Gastrocnemius medialis (tissue), 4 donors: ENCODE measurements at places on chromosomes 4 and X. TPM values are rescaled to one million over a fixed set of nuclear protein-coding genes. Genes with fewer than 3 reads are reported as not detected.

- no peaks in the 10 kb centered on the region for H3K36me3 ChIP-seq
- H3K4me1 ChIP-seq: peaks cover 6% of the 10 kb centered on the region
- no peaks in the 10 kb centered on the region for H3K27me3 ChIP-seq
- H3K4me3 ChIP-seq: no peak overlapping the region
These were observed 44.7 kb upstream of the ARHGAP24 start for GRCh38 chr4:85430226-85430625.

GRCh38 chr4:164304101-164304639 is 449.8 kb upstream of the SMIM31 start:
- H3K27me3 ChIP-seq: no peaks in the 10 kb centered on the region
- no peaks in the 10 kb centered on the region for H3K4me1 ChIP-seq
- no peak overlapping the region for H3K4me3 ChIP-seq
- no peak overlapping the region for H3K27ac ChIP-seq
- H3K36me3 ChIP-seq: no peaks in the 10 kb centered on the region

The PORCN gene
- total RNA-seq: 13.1 TPM

The GABRQ gene
- total RNA-seq: not detected

DNA sequence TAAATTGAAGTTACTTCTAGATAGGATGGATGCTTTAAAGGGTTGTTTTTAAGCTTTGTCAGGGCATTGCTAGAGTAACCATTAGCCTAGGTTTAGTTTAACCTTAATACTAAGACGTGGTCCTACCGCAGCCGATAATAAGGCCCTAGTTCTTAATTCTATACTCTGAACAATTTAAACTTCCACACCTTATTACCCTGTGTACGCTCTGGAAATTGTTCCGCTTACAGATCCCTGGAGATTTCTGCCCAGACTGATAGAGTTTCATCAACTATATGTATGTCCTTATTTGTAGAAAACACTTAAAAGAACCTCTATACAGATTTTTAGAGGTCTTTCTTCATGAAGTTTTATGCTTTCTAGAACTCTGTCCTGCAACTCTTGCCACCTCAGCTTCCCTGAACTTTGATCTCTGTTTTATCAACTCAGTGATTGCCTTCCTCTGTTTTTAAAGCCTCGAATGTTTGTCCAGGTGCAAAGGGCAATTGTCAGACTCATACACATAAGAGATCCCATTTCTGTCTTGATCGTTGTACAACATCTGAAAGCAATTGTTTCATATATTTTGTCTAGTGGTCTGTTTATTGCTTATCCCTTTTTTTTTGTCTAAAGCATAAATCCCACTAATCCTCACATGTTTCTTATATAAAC is 71.1 kb upstream of the VCX start:
- no peaks in the 10 kb centered on the region for H3K4me1 ChIP-seq
- no peak overlapping the region for H3K4me3 ChIP-seq
- H3K27ac ChIP-seq: no peak overlapping the region
- no peaks in the 10 kb centered on the region for H3K36me3 ChIP-seq
- DNase-seq: no peak

The GLOD5 gene
- not detected for total RNA-seq

The CLDN2 gene
- not detected for total RNA-seq

DNA sequence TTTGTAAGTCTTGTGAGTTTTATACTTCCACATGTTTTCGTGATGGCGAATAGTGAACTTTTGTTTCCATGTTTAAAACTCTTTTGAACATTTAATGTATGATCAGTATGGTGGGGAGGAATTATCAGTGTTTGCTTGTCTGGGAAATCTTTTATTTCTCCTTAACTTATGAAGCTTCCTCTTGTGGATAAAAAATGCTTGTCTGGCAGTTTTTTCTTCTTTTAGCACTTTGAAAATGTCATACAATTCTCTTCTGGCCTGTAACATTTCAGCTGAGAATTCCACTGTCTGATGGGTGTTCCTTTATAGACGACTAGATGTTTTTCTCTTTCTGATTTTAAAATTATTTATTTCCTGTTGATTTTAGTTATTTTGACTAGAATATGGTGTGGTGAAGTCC is 576.0 kb downstream of the DACH2 start:
- H3K27ac ChIP-seq: no peak overlapping the region
- no peaks in the 10 kb centered on the region for H3K36me3 ChIP-seq
- no peaks in the 10 kb centered on the region for H3K4me1 ChIP-seq
- no peak for DNase-seq
- H3K4me3 ChIP-seq: no peak overlapping the region
- H3K27me3 ChIP-seq: no peaks in the 10 kb centered on the region

The CDX4 gene
- total RNA-seq: not detected

DNA sequence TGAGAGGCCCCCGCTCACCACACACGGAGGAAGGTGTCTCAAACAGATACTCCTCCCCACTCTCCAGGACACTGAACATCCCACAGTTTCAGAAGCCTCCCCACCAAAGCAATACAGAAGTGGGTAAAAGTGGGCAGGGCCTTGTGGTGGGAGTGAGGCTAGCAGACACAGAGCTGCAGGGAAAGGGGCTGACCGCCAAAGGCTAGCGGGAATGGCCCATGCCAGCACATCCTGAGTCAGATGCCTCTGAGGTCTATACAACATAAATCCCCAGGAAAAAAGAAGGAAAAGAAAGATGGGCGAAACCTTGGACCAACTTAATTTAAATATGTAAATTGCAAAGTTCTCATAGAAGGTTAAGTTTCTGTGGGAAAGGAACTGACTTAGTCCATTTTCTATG is 21.9 kb upstream of the ARHGAP10 start:
- H3K27me3 ChIP-seq: no peaks in the 10 kb centered on the region
- H3K4me3 ChIP-seq: no peak overlapping the region
- no peak for DNase-seq
- no peaks in the 10 kb centered on the region for H3K36me3 ChIP-seq

The LUZP4 gene
- not detected for total RNA-seq

The FGB gene
- 17.9 TPM for total RNA-seq

DNA sequence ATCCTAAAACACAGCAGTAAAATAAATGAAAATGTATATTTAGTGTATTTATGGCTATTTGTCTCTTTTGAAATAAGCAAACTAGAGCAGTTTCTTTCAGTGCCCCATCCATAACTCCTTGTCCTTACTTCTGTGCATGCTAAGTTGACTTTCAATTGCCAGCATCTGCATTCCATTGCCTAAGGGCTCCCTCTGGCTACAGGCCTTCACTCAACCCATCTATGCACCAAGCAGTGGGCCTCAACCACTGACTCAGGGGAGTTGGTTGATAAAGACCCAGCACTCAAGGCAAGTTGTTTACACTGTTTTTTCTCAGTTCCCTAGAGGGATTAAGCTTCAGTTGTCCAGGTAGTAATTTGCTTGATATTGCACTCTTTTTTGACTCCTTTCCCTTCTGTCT is 265.7 kb downstream of the IQCM start:
- no peak overlapping the region for H3K4me3 ChIP-seq
